ENCODE measurements at places on chromosomes 16 and 17.

GRCh38 chr16:1378804-1379303 lies 27.1 kb downstream of the GNPTG start:
- peak; percentile 8 for DNase-seq

DNA sequence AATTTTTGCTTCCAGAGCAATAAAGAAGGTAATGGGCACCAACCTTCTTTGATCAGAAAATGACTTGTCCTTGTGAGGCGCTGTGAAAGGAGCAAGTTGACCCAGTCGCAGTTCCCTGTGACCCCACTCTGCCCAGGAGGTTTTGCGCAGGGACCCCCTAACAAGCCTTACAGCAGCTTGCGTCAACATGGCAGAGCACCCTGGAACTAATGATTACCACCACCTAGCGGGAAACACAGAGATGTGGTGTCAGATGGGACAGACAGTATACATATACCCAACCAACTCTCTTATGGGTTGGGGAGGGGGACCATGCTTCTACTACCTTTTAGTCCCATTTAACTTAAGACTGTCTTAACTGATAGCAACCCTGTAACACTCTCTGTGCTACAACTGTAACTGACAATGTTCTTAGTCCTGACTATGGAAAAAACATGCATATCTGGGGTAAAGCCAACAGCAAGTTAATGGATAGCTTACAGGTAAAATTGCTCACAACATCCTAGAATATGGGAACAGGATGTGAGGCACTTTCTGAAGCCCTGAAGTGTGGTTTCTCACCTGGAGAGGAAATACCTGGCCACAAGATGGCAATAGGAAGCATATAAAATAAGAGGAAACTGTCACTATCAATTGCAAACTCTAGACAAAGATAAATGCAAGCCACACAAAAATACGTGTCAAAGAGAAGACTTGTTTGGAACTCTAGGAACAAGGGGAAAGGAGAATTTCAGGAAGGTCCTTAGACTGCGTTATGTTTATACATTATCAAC lies 3.0 kb downstream of the KARS1 start:
- DNase-seq, result no peak

- DNase-seq, result no peak
These were observed 38.4 kb upstream of the IRX6 start for GRCh38 chr16:55285586-55285985.

- no peak for DNase-seq
These were observed 946 bp upstream of the TMEM256 start for GRCh38 chr17:7404737-7405349.

- no peak for DNase-seq
These were observed 3.7 kb downstream of the PPP4C start for GRCh38 chr16:30079480-30079879.

Measured in right lung (tissue), 10 donors.